ENCODE measurements at places on chromosomes 4 and X. TPM values are rescaled to one million over a fixed set of nuclear protein-coding genes. Genes with fewer than 3 reads are reported as not detected.

The PRDM8 gene
- 2.6 TPM for total RNA-seq

The GPRASP1 gene
- 5.6 TPM for total RNA-seq

The EFNB1 gene
- 32.9 TPM for total RNA-seq

The PFKFB1 gene
- total RNA-seq, result 0.77 TPM

DNA sequence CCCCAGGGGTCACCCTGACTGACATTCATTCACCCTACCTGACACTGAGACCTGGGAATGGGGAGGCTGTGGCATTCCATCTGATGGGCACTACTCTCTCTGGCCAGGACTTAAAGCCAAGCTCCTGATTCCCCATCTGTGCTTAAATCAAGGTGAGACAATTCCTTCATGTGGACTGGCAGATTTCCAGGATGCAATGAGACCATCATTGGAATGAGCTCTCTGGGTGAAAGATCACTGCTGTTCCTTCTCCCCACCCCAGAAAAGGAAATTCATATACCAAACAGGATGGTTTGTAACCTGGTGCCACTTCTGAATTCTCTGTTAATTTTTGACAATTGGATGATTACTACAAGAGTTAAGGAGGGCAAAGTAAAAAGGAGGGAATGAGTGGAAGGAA lies 354.8 kb downstream of the MID1IP1 start:
- no peak for DNase-seq

GRCh38 chr4:151471728-151472127 lies 62.8 kb downstream of the FHIP1A start:
- no peak for DNase-seq

DNA sequence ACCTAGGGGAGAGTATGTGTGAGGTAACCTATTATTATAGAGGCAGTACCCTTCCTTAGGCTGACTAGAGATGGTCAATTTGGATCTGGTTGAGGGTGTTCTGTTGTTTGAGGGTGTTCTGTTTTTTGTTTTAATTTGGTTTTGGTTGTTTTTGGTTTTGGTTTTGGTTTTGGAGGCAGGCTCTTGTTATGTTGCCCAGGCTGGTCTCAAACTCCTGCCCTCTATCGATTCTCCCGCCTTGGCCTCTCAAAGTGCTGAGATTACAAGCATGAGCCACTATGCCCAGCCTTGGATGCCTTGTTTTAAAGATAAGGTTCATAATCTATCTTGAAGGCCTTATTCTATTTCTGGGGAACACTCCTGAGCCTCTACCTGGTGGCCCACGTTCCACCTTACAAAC lies 912 bp downstream of the CXorf65 start:
- DNase-seq, result no peak

GRCh38 chr4:86048426-86048825 lies 311.4 kb downstream of the MAPK10 start:
- no peak for DNase-seq

DNA sequence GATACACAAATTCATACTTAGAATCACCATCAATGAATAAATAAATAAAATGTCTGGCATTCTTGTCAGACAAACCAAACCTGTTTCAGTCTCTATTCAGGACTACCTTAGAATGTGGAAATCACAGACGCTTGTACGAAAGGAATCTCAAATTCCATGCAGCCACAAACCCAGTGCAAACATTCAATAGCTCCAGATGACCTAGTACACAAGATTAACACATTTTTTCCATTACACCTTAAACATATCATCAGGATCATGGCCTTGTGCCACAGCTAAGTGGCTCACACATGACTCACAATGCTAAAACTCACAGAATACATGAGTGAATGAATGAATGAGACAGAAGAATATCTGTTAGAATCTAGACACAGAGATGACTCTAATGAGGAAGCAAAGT lies 134.2 kb downstream of the PWWP3B start:
- DNase-seq, result no peak

DNA sequence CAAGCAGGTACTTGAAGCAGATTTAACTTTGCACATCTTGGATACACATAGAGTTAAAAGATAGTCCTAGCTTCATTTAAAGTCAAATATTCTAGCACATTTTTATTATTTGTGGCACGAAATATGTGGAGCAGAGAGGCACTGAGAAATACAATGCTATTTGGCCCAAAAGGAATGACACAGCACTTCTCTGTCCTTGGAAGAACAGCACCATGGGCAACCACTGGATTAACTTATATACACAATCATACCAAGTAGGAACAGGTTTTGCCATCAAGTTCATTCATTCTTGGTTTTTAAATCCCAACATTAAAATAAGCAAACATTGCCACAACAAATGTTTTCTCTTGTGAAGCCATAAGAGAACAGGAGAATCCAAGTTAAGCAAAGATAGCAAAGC lies 924 bp upstream of the ENAM start:
- no peak for DNase-seq

GRCh38 chr4:140726776-140727500 lies 29.2 kb downstream of the TBC1D9 start:
- no peak for DNase-seq

- no peak for DNase-seq
These were observed 32.7 kb downstream of the PF4 start for GRCh38 chr4:73948990-73949706.

- no peak for DNase-seq
These were observed 13.2 kb downstream of the DGKQ start for GRCh38 chr4:960140-960635.

- DNase-seq, result no peak
These were observed 42.8 kb upstream of the PRDM8 start for GRCh38 chr4:80154545-80154933.

GRCh38 chr4:55458611-55459010 lies 62.9 kb downstream of the TMEM165 start:
- DNase-seq, result no peak

All from neural crest cell (in vitro differentiated cells).